ENCODE measurements at places on chromosomes 13 and 19.

GRCh38 chr13:103539265-103539664 is 473.0 kb upstream of the SLC10A2 start:
- DNase-seq = no peak

DNA sequence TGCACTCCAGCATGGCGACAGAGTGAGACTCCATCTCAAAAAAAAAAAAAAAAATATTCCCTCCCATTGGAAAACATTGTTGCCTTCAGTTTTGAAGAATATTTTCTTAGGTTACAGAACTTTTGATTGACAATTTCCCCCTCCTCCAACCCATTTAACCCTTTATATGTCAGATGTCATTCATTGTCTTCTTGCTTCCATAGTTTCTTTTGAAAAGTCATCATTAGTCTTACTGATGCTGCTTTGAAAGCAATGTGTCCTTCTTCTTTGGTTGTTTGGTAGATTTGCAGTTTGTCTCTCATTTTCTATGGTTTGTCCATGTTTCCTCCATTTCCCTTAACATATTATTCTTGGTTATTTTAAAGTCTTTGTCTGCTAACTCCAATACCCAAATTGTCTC is 25.4 kb downstream of the ZNF558 start:
- DNase-seq = no peak

GRCh38 chr19:51660975-51661600 is 14.5 kb upstream of the SIGLEC14 start:
- peak; percentile 89 for DNase-seq

DNA sequence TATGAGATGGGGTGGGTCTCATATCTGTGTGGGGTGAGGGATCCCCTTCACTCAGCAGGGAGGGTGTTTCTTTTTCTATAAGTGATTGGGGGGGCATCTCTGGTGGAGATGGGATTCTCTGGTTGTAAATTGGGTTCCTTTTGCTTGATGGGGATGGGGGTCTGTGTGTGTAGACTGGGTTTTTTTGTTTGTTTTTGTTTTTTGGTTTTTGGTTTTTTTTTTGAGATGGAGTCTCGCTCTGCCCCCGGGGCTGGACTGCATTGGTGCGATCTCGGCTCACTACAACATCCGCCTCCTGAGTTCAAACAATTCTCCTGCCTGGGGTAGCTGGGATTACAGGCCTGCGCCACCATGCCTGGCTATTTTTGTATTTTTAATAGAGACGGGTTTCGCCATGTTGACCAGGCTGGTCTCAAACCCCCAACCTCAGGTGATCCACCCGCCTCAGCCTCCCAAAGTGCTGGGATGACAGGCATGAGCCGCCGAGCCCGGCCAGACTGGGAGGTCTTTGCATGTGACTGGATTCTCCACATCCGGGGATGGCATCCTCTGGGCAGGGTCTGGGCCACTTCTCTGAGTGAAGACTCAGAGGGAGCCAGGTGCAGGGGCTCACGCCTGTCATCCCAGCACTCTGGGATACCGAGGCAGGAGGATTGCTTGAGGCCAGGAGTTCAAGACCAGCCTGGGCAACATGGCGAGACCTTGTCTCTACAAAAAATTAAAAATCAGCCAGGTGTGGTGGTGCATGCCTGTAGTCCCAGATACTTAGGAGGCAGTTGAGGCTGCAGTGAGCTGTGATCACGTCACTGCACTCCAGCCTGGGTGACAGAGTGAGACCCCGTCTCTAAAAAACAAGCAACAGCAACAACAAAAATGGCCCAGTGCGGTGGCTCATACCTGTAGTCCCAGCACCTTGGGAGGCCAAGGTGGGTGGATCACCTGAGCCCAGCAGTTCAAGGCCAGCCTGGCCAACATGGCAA is 799 bp downstream of the MYBPC2 start:
- DNase-seq = no peak

GRCh38 chr13:99911965-99912566 is 59.5 kb downstream of the ZIC5 start:
- DNase-seq = no peak

GRCh38 chr19:35030257-35031071 is at the start of gene SCN1B:
Gene SCN1B (plus strand): TSS chr19:35030470. CDS start chr19:35030821, 351 bp downstream.
- peak; percentile 74 for DNase-seq

DNA sequence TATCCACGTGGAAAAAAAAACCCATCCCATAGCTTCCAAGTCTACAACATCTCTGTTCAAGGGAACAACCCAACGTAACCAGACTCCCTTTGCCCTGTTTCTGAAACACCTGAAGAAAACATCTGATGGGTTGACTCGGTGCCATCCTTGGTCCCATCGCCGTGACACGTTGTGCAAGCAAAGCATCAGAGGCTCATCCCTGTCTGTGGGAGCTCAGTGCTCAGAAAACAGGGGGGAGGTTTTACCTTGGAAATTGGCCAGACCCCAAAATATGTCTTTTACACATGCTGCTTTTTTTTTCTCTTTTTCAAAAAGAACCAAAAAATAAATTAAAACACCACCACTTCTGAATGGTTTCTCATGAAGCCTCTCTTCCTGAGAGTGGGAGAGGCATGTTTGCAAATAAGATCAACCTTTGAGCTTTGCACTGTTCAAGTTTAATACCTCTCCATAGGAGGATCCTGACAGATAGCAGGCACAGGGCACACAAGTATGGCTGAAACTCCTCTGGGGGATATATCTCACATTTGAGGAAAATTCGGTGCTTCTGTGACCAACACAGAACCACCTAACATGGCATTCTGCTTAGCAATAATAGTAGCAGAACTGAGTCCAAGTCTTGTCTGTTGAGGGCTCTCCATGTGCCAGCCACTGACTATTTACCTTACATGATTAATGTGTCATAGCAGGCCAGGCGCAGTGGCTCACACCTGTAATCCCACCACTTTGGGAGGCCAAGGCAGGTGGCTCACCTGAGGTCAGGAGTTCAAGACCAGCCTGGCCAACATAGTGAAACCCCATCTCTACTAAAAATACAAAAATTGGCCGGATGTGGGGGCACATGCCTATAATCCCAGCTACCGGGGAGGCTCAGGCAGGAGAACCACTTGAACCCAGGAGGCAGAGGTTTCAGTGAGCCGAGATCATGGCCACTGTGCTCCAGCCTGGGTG is 7.0 kb upstream of the PVR start:
- DNase-seq = no peak

- DNase-seq = no peak
Observed at GRCh38 chr19:35460608-35461007, 12.6 kb downstream of the FFAR2 start.

DNA sequence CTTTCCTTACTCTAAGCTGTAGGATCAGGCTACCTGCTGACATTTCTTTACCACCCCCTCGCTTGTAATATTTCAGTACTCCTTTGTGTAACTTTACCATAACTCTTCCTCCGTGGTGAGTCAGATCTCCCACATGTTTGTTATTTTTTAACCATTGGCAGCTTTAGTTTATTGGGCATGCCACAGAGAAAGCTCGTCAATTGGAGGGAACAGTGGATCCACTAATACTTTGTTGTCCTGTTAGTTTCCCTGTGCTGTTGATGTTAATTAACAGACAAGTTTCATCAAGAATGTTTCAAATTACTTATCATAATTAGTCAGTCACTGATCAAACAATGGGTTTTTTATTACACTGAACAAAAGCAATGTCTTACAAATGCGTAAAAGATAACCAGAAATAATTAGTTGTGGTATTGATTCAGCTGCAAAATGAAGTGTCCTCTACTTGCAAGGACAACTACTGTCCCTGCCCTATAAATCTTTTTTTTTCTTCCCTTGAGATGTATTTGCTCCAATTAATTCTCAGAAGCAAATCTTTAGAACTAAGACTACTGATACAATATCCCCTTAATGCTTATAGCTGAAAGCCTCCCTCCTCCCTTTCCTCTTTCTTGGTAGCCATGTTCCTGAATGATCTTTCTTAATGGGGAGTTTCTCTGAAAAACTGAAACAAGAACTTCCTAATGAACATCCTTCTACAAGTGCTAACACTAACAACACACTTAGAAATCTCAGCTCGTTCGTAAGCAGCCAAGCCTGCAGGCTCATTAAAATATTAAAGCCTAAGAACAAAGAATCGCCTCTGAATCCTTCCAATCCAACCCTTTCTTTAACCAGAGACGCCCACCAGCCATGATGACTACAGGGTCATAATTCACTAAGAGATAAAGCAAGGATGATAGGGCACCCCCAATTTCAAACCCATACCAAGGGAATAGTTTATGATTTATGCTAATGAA is 22.2 kb downstream of the EFNB2 start:
- DNase-seq = no peak

DNA sequence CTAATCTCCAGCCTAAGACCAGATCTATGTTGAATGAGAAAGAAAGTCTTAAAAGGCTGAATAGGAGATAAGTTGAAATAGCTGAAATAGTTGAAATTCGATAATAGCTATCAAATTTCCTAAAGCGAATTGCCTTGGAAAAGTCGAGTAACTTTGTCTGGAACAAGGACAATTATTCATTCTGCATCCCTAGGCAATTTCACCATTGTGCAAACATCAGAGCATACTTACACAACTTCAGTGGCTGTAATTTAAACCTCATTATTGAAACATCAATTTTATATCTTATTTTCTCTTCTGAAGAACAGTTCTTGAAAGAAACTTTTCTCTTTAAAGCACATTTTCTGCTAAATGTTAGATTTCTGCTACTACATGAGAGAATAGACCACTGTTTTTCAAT is 13.6 kb downstream of the TNFSF13B start:
- no peak for DNase-seq

DNA sequence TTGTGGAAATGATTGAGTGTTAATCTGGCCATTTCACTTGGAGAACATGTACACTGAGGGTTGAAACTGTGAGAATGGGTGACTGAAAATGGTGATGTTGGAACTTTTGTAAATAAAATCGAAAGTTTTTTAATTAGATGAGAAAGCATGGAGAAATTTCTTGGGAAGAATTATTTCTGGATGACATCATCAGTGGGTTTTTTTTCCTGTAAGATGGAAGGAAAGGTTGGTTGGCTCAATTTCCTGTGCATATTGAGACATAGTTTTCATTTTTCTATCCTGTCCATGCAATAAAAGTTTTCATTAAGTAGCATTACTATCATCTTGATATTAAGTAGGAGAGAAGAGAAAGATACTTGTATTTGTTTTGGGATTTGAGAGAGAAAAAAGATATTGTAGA is 120.6 kb upstream of the HTR2A start:
- no peak for DNase-seq

GRCh38 chr13:66887088-66887487 is 343.0 kb downstream of the PCDH9 start:
- no peak for DNase-seq

DNA sequence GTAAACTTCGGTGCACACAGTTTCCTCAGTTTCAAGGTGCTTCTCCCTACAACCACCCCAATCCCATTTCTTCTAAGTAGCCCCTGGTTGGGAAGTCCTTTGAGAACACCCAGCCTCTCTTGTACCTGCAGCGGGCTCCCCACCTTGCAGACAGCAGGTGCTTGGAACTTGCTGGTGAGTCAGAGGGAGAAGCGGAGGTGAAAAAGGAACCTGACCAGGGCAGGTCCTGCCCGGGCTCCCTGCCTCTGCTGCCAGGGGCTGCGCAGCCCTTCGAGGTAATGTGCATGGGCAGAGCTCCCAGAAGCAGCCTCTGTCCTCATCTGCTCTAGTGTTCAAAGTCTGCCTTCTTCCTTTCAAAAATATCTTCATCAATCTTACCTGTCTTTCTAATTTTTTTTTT is 274.0 kb upstream of the SOX1 start:
- no peak for DNase-seq

DNA sequence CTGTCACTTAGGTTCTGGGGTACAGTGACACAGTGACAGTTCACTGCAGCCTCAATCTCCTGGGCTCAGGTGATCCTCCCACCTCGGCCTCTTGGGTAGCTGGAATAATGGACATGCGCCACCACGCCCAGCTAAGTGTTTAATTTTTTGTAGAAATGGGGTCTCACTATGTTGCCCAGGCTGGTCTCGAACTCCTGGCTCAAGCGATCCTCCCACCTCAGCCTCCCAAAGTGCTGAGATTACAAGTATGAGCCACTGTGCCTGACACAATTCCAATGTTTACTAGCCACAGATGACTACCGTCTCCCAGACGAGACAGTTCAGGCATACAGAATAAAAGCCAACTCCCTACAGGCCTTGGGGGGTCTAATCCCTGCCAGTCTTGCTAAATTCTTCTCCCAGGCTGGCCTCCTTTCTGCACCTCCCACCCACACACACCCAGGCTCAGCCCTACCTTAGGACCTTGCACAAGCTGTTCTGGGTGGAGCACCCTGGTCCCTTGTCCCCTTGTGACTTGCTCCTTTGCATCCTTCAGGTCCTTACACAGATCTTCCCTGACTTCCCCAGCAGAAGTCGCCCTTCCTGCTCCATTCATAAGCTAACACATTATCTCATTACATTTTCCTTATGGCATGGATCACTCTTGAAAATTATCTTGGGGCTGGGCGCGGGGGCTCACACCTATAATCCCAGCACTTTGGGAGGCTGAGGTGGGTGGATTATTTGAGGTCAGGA is 106.4 kb downstream of the INSR start:
- no peak for DNase-seq

DNA sequence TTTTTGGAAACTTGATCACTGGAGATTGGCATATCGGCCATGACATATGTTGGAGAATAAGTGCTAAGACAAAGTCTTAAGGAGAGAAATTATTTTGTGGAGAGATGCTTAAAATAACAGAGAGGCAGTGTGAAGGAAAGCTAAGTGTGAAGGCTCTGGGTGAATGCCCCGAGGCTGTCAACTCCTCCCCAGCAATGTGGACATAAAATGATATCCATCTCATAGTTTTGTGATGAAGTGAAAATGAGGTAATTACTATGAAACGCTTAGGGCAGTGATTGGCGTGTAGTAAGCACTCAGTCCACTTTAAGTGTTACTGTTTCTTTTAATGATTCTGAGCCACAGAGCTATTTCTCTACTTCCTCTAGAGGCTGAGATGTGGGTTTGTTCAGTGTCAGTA is 195.8 kb upstream of the KLF12 start:
- DNase-seq = no peak

DNA sequence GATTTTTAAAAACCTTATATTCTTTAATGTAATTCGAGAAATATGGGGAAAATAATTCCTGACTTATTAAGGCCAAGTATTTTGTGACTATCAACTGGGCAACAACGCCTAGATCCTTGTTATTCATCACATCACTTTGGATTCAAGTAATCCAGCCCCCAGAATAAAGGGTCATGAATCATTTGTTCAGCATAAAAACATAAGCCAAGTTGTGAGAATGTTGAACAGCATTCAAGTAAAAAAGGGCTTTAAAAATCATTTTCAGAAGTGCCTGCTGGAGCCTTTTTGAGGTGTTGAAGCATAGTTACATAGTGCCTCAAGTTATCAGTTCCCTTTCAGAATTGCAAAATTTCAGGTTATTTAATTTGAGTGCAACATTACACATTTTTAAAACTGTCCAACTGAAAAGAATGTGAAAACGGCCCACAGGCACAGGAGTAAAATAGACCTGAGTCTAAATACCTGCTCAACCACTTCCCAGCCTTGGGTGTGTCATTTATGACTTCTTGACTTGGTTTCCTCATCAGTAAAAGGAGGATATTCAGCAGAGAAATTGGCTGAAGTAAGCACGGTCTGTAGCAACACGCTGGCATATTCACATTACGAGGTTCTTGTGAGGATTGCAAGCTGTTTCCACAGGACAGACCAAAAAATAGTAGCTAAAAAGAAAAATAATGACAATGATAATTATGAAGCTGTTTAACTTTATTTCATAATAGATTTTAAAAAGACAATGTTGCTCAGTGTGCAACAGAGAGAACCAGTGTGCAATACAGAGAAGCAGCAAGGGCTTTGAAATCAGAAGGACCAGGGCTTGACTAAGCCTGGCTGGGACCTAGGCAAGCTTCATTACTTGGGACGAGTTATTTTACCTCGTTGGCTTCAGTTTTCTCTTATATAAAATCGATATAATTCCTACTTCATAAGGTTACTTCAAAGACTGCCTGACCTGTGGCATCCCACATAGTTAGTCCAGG is 56.6 kb downstream of the MBNL2 start:
- DNase-seq = no peak
